Stimulated activated CD8-positive, alpha-beta memory T cell treated with anti-CD3 and anti-CD28 coated beads, Interleukin-7, amount 100 ng/mL, for 48 hours (primary cell): ENCODE measurements at places on chromosomes 3 and 15.

DNA sequence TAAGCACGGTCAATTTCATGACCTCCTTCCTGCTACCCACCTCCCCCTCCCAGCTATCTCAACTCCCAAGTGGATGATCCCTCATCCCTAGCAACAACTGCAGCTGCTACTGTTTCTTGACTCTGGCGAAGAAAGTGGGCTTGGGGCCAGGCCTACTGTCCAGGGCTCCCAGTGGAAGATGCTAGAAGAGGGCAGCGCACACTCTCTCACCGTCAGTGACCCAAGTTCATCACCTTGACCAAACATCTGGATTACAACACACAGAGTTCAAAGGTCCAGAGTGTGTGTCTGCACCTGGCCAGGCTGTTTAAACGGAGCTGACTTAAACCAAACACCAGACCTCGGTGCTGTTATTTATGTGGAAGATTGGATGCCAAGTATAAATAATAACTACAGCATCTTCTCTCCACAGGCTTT is 385.6 kb downstream of the SHQ1 start:
- DNase-seq = no peak

DNA sequence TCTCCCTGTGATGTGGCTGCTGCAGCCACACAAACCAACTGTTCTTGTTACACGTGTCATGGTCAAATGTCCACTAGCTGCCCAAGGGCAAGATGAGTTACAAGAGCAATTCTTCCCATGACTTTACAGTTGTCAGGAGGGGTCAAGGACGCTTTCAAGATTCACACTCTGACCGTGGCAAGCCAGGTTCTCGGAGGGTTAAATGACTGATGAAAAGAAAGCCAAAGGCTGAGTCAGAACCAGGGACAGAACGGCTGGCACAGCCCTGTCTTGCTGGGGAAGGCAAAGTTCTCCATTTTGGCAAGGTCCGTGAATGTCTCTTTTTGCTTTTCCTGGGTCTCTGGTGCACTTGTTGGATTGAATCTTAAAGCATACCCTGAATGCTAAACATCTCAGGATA is 364.5 kb upstream of the ICE2 start:
- no peak for DNase-seq

DNA sequence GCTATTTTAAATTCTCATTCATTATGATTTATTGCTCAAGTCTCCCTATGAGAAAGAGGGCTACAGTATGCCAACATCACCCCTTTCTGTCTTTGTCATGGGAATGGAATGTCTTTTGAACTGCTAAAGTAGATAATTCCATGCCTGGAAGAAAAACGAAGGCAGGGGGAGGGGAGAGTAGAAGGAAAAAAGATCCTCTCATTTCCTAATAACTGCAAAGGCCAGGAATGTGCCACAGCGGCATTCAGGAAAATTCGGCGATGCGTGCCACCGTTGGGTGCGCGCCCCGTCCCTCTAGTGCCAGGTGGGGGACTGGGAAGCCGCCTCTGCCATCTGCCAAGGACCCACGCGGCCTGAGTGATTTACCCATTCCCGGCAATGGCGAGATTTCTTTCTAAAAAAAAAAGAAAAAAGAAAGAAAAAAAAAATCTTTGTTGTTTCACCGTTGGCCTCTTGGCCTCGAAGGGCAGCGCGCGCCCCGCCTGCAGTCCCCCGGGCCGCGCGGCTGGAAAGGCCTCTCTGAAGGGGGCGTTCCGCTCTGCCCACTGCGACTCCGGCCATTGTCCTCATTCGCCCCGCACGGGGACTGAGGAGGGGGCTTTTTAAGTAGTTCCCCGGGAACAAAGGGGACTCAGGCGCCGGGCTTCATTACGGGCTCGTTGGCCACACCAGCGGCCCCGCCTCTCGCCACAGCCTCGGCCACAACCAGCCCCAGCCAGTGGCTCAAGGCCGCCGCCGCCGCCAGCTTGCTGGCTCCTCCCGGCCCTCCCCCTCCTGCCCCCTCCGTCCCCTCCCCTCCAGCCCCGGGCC is 54.5 kb downstream of the CPN2 start:
- DNase-seq = no peak

DNA sequence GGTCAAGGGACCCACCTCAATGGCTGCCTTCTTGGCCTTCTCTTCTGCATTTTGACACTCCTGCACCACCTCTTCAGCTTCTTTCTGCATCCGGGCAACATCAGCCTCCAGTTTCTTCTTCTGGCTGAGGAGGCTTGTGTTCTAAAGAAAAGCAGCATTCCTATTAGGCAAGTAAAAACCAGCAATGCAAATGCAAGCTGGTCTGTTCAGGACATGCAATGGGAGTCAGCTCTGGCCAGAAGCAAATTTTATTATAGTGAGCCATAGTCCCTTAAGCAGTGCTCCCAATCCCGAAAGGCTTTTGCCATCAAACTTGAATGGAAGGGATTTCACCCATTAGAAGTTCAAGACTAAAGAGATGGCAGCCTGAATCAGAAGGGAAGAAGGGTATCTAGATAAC is 97.7 kb downstream of the HHLA2 start:
- no peak for DNase-seq

DNA sequence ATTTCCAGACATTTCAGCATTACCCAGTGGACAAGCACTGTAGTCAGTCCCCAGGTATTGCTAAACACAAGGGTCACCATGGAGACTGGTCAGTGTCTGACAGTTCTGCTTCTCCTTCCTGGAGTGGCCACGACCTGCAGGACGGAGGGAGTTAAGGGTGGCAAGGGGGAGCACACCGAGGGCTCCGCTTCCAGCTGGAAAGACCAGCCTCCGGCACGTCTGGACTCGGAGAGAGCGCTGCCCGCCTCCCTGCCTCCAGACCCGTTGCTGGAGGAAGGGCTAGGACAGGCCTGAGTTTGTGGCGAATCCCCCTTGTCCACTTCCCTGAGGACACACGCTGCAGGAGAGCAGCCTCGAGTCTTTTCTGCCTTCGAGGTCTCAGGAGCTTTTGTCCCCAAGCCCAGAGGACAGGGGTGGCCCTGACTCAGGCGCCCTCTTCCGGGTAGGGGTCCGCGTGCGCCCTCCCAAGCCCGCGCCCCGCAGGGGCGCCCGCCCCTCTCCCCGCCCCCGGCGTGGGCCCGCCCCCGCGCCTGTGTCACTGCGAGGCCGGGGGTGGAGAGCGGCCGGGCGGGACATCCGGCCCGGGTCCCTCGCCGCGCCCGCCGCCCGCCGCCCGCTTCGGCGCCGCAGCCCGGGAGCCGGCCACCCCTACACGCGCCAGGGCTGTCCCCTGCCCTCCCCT is at the start of gene CHST14:
Gene CHST14 (plus strand): TSS at position 562 of the 682 bp plus-strand sequence. CDS start 230 bp downstream, outside the sequence.
- DNase-seq = no peak
